Activated CD4-positive, alpha-beta T cell treated with anti-CD3 and anti-CD28 coated beads for 24 hours (primary cell): ENCODE measurements at places on chromosomes 11 and 22.

- no peak for DNase-seq
These were observed 55.2 kb downstream of the PANX1 start for GRCh38 chr11:94183886-94184264.

DNA sequence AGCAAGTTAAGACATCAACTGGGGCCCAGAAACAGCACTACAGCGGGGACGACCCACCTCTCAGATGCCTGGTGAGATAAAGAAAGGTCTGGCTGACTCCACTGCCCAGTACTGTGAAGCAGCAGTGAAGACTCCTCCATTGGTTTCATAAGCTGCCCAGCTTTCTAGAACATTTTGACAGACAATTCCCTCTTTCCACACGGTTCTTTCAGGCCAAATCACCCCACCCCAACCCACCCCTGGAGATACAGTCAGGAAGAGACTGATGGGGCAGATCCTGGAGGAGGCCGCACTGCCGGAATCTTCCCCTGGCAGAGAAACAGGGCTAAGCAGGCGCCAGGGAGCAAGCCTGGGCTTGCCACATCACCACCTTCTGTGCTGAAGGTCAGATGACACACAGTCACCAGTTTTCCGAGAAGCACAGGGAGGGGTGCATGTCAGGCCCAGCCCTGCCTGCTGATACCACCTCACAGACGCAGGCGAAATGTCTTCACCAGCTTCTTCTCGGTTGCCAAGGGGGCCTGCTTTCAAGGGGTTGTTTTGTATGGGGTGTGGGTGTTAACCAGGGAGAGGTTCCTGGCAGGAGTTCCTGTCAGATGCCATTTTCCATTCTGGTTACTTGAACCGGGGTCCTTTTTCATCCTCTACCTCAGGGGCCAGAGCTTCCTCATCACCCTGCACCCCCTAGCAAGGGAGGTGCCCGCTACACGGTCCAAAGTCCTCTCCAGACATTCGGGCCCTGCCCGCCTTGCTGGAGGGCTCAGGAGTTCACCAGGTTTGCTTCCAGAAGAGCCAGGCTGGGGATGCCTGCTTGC lies 1.4 kb upstream of the NEAT1 start:
- DNase-seq, result peak; percentile 79

DNA sequence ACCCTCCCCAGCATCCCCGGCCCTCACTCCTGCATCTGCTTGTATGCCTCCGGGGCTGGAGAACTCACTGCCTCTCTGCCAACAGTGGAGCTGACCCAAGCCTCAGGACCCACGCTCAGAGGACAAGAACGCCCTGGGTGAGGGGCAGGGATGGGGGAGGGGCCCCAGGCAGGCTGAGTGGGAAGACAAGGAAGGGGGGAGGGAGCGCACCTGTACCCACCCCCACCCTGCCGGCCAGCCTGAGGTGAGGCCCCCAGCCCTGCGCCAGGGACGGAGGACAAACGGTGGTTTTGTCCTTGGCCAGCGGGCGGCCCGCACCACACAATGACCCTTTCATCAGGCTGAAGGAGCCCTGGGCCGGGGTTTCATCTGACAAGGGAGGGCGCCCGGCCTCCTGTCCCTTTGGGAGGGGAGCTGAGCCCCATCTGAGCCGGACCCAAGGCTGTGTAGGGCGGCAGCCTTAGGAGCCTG lies 10.0 kb downstream of the WNT7B start:
- DNase-seq, result no peak

DNA sequence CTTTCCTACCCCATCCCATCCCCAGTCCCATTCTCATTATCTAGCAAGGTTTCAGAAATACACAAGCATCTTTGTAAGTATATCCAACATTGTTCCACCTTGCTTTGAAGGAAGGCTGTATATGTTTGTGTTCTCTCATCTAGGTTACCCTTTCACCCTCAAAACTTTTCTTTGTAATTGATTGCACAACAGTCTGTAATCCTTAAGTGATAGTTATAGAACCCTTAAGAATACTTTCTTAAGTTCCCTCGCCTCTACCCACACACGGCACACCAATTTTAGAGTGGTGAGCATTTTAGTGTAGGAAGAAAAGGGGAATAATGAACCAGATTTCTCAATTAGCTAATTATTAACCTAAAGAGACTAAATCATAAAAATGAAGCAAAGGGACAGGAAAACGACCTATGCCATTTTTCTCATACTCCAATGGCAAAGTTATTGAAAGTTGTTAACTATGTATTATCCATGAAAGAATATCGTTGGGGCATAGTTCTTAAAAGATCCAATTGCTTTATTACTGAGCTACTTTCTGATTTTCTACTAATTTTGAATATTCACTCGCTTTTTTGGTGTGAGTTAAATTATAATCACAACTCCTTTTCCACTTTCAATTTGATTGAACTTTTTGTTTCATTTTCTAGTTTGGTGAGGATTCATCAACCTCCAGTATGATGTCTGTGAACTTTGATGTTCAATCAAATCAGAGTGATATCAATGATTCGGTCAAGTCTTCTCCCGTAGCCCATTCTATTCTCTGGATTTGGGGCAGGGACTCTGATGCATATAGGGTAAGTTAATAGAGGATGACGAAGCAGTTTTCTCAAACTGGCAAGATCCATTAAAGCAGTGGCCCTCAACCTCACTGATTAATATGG lies 44.9 kb downstream of the TTC17 start:
- DNase-seq, result no peak

GRCh38 chr11:65585396-65586246 lies 9.8 kb downstream of the EHBP1L1 start:
- no peak for DNase-seq

DNA sequence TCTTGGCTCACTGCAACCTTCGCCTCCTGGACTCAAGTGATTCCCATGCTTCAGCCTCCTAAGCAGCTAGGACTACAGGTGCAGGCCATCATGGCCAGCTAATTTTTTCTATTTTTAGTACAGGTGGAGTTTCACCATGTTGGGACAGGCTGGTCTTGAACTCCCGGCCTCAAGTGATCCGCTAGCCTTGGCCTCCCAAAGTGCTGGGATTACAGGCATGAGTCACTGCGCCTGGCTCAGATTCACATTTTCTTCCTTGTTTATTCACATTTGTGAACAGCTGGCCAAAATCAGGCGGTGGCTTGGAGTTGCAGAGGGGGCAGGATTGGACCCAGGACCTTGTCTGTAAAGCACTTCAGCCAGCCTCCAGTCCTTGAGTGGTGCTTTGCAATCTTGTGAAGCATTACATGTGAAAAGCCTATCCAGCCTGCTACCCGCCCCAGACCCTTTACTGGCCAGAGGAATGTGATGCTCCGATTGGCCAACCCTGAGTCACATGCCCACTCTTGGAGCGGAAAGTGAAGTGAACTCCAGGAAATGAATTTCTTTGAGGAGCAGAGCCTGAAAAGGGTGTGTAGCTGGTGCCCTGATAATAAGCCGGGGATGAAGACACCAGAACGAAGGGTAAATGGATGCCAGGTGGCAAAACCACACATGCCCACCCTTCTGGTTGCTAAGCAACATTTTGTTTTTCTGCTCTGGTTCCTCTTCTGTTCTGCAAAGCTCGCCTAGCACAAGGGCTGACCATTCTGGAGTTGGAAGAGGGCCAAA lies 62.6 kb upstream of the PTPRJ start:
- DNase-seq, result no peak
